ENCODE measurements at places on chromosomes 12 and 14.

- peak; percentile 49 for ATAC-seq
Observed at GRCh38 chr14:77139540-77140358, 1.8 kb downstream of the ZDHHC22 start.

DNA sequence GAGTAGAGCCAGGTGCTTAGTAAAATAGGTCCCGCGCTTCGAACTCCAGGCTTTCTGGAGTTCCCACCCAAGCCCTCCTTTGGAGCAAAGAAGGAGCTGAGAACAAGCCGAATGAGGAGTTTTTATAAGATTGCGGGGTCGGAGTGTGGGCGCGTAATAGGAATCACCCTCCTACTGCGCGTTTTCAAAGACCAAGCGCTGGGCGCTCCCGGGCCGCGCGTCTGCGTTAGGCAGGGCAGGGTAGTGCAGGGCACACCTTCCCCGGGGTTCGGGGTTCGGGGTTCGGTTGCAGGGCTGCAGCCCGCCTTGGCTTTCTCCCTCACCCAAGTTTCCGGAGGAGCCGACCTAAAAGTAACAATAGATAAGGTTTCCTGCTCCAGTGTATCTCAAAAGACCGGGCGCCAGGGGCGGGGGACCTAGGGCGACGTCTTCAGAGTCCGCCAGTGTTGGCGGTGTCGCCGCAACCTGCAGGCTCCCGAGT lies 3.6 kb downstream of the SSTR1 start:
- no peak for ATAC-seq

DNA sequence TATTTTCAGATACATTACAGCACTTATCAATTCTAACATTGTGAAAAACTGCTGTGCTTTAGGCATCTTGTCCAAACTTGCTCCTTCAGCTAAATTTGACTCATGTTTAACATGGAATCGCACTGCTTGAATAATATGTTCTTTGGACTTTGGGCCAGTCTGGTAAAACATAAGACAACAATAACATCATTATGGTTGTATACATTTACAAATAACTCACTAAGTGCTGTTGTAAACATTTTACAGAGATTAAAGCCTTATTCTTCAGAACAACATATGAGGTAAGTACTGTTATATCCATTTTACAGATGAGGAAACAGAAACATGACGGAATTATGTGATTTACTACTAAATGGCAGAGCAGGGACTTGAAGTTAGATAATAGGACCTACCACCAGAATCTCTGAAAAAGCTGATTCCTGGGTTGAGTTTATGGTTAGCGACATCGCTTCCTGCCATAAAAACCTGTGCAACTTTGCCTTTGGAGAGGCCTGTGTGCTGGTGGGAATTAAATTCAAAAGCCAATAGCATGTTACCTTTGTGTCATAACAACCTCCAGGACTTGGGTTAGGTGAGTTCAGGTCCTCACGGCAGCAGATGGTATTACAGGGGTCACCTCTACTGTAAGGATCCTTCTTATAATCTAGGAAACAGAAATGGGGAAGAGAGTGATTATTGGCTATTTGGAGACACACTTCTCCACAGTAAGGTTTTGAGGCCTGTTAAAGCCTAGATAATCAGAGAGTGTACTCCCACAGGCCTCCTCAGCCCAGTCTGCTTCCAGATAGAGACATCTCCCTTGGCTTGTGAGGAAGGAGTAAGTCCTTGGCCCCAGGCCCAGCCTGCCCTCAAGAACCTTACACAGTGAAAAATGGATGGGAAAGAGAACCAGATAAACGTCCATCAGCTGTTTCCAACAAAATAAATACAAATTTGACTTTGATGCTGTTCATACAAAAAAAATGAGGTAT lies 61.8 kb downstream of the PLBD1 start:
- ATAC-seq = no peak

- peak; percentile 80 for ATAC-seq
Observed at GRCh38 chr12:11893998-11894397, 176.7 kb upstream of the BCL2L14 start.

DNA sequence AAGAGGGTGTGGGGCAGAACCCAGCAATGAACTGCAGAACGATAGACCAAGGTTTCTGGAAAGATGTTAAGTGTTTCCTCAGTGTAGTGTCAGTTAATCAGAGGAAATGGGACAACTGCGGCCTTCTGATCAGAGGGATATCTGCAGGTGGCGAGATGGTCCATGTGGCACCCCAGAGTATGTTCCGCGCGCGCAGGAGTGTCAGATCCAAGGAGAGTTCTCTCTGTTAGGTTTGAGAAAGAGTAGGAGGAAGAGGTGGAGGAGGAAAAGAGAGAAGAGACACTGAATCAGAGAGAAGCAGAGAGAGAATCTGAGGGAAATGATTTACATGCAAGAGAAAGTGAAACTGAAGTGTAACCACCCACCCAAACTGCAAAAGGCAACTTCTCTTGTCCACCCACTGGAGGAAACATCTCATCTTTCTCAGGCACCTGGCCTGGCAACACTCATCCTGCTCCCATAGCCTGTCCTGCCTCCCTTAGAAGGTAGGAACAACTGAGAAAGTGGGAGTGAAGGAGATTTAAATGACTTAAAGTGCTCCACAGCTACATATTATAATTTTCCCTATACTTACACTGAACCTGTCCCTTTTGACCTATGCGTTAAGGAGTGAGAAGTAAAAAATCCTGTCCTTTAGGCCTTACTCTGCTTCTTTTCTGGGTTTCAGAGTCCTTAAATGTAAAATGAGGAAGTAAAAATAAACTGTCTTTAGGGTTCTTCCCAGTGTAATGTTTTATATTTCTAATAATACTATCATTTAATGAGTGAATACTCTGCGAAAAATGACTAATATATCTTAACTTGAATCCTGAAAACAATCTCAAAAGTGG lies 6.8 kb upstream of the TESPA1 start:
- ATAC-seq = no peak

- ATAC-seq = no peak
Observed at GRCh38 chr12:12880537-12880936, 10.8 kb upstream of the GPRC5A start.

- peak; percentile 71 for ATAC-seq
Observed at GRCh38 chr14:99035268-99035667, 236.7 kb downstream of the BCL11B start.

DNA sequence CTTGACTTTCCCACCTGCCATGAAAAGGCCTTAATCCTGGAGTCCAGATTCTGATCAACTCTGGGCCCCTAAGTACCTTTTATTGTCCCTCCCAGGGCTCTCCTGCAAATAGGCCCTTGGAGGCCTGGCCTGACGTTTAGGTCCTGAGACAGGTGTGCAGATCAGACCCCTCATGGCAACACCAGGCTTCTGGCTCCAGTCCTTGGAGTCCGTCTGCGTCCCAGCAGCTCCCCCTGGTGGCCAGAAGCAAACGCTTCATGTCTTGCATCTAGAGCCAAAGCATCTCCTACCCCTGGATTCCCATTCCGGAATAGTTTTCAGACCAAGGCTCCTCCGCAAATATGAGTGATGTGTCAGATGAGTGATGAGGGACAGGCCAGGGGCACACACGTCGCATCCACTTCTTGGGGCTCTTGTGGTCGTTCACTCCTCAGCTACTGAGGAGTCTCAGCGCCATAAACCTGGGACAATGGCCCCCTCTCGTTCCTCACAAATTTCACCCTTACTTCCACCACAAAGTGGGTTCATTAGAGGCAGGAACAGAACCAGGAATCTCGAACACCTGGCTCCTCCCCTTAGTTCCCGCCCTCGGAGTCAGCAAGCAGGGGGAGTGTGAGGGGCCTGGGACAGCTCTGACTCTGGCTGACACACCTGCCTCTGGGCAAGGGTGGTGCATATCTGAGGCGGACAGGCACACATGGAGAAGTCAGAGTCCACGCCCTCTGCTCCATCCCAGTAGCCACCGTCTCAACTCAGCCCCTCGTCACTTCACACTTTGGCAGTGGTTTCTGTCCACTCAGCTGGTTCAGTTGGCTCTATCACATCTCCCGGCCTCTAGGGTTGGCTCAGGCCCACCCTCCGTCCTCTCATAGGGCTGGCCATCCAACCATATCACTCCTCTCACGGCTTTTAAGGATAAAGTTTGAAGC lies 77.9 kb upstream of the PWP1 start:
- ATAC-seq = peak; percentile 77
